ENCODE measurements at places on chromosomes 2 and 18.

- no peak for DNase-seq
These were observed 45.8 kb downstream of the NEMP2 start for GRCh38 chr2:190488516-190489233.

- DNase-seq: no peak
These were observed 235.0 kb downstream of the IRS1 start for GRCh38 chr2:226564667-226565066.

GRCh38 chr2:43051338-43051737 lies 175.1 kb downstream of the ZFP36L2 start:
- DNase-seq: no peak

DNA sequence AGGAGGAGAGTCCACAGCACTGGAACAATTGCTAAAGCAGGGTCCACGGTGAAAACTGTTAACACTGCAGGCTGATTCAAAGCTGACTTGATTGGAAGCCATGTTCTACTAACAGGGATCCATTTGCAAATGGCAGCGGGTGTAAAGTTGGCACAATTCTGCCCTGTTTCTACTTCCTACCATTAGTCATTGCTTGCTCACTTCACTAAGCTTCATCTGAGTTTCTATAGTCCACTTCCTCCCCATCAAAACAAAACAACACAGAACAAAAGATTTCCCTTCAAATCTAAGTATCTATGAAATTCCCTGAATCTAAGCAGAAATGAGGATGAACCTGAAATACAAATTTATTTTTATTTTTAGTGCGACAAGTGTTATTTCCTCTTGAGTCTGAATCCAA lies 187.4 kb upstream of the SOX11 start:
- no peak for DNase-seq

- no peak for DNase-seq
These were observed 18.6 kb upstream of the NARS1 start for GRCh38 chr18:57640236-57640635.

DNA sequence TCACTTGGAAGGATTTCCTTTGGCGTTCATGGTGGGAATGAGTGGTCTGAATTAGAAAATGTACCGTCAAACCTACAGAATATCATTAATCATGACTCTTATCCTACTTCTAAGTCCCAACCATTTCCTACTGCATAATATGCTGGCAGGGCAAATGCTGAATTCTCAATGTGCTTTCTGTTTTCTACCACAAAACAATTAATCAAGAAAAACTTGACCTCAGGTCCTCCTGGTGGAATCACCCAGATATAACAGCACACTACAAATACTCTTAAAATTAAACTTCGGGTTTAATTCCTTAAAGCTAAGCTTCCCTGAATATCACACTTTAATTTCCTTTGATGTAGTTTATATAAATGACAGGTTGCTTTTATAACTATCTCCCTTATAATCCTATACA lies 301.6 kb downstream of the AFF3 start:
- DNase-seq: no peak

- no peak for DNase-seq
These were observed 8.0 kb upstream of the KLHL29 start for GRCh38 chr2:23376972-23377371.

DNA sequence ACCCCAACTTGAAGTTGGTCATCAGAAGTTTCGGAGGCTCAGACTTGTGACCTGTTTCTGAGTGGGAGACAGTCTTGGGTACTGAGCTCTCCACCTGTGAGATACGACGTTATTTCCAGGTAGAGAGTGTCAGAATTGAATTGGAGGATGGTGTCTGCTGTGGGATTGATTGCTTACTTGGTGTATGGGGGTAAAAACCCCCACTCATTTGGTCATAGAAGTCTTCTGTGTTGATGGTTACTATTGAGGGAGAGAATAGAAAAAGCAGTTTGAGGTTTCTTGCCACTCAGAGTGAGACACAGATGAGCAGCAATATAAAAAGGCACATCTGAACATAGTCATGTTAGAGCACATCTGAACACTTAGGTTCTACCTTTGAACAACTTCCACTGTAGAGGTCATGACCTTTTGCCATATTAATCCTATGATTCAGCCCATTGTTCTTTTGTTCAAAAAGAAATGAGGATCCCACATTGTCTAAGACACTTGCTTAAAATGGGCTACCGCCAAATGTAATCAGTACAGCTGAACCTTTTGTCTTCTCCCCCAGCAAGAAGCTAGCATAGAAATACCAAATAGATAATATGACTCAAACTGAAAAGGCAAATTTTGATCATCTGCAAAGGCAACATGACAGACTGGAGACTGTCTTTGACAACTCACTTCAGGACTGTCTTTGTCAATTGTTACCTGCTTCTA lies 73.3 kb downstream of the NAB1 start:
- DNase-seq: no peak

DNA sequence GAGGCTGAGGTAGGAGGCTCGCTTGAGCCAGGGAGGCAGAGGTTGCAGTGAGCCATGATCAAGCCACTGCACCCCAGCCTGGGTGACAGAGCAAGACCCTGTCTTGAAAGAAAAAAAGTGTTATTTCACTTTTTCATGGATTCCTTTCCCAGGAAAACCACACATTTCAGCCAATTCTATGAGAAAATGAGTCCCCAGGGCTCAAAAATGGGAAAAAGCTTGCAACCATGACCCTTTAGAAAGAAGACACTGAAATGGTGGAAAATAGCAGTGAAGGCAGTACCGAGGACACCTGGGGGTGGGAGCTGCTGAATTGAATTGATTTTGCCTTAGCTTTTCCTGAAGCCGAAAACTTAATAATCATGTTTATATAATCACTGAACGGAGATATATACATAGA lies 284.2 kb upstream of the HDAC4 start:
- no peak for DNase-seq

- DNase-seq: no peak
These were observed 126.3 kb downstream of the HDAC4 start for GRCh38 chr2:239274391-239275043.

- no peak for DNase-seq
These were observed 147.0 kb downstream of the PID1 start for GRCh38 chr2:229124136-229124535.

- DNase-seq: no peak
These were observed 21.3 kb upstream of the ICOS start for GRCh38 chr2:203915256-203915655.

DNA sequence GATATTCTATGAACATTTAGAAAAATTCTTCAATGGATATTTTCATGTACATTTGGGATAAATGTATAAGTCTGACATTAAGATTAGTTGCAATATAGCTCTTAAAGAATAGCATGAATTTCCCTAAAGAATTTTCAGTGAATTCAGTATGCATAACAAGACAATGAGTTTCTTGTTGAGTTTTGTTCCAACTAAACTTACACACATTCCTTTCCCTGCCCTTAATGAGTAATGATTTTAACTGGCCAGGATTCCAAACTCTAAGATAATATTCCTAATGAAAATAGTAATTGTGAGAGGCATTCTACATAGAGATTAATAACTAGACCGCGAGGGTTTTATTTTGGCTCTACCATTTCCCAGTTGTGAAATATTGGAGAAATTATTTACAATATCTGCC lies 390.3 kb upstream of the GALNT5 start:
- DNase-seq: no peak

GRCh38 chr18:8681196-8681595 lies 24.2 kb upstream of the MTCL1 start:
- no peak for DNase-seq

- DNase-seq: no peak
These were observed 60.5 kb downstream of the HK2 start for GRCh38 chr2:74894272-74894981.

DNA sequence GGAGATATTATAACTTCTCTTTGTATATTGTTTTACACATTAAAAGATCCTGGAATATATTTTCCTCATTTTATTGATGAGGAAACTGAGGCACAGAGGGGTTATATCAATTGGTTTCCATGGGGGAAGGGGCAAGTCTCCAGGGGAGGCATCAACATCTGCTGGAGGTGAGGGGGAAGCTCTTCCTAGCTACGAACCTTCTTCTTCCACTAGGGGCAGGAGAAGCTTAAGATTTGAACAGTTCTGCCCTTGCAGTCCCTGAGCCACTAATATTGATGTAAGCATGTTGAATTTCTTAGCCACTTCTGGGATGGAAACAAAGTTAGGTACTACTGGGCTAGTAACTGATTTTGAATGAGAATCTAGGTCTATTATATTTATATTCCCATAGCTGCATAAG lies 140.1 kb upstream of the AQP4 start:
- no peak for DNase-seq

- no peak for DNase-seq
These were observed at the start of gene SH3RF3 for GRCh38 chr2:109128616-109129355. Gene SH3RF3, plus strand, starts transcription at chr2:109129205.

GRCh38 chr2:10169053-10169578 lies 46.6 kb downstream of the RRM2 start:
- DNase-seq: no peak

DNA sequence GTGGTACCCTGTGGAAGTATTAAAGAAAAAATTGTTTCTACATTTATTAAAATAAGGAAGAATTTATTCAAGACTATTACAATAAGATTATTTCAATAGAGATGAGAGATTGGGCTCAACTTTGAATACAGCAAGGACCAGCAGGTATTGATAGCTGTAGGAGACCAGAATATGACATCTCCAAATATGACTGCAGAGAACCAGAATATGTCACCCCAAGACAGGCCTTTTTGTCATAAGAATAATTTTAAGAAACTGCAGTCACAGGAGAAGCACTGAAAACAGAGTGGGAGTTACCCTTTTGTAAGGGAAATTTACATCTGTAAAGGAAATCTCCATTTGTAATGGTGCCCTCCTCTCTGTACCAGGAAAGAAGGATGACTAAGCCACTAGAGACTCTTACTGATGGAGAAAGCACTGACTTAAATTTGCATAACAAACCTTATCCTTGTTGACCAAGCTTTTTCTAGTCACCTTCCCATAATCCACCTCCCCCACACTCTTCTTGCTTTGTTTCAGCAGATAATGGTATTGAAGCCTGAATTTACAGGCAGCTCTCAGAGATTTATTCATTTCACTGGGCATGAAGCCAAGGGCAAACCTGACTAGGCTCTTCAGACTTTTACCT lies 145.1 kb upstream of the RMP24 start:
- DNase-seq: no peak

GRCh38 chr2:223860809-223861738 lies 23.7 kb upstream of the AP1S3 start:
- DNase-seq: no peak

GRCh38 chr2:51707625-51708024 lies 675.7 kb upstream of the NRXN1 start:
- DNase-seq: no peak

GRCh38 chr18:63197246-63197869 lies 122.2 kb downstream of the BCL2 start:
- DNase-seq: no peak

DNA sequence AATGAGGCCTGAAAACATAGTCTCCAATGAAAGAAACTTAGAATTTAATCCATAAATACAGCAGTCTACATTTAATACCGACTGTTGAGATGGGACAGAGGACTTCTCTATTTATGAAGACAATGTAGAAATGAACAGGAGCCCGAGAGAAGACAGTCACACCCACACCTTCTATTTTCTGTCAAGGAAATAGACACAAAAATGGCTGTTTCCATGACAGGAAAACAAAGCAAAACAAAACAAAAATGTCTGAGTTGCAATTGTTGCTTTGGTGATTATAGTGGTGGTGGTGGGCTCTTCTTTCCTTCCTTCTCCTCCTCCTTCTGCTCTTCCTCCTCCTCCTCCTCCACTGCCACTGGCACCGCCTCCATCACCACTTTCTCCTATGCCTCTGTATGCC lies 72.3 kb upstream of the CCDC68 start:
- DNase-seq: no peak

DNA sequence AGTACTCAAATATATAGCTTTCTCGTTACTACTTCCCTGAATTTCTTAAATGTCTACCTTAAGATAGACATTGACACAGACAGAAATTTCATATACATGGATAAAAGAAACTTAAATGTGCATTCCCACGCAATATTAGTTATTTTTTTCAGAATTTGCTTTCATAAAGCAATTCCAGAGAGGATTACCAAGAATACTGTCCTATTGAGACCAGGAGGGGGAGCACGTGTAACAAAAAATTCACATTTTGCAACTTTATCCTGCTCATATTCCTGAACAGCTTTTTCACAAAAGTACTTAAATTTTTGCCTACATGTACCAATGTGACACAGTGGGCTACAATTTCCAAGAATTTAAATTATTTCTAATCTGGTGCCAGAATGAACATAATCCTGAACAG lies 30.7 kb upstream of the ERCC3 start:
- DNase-seq: no peak

DNA sequence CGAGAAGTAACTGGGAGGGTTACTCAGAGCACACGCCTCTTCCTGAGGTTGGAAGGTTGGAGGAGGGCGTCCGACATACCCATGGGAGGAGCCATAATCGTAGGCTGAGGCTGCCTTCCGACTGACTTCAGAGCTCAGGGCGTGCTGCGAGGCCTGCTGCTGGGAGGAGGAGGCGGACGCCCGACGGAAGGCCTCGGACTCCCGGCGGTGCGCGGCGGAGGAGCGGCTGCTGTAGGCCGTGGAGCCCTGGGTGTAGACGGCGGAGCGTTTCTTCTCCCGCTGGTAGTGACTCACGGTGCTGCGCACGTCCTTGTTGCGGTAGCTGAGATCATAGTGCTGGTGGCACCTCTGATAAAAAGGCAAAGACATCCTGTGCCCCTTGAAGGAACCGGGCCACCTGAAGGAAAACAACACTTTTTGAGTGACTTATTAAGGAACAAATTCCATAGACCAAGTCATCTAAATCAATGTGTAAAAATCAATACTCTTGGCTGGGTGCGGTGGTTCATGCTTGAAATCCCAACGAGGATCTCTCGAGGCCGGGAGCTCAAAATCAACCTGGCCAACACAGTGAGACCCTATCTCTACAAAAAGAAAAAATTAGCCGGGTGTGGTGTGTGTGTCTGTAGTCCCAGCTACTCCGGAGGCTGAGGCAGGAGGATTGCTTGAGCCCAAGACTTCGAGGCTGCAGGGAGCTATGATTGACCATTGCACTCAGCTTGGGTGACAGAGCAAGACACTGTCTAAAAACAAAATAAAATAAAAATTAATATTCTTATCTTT lies 4.7 kb downstream of the MYOM1 start:
- DNase-seq: no peak

DNA sequence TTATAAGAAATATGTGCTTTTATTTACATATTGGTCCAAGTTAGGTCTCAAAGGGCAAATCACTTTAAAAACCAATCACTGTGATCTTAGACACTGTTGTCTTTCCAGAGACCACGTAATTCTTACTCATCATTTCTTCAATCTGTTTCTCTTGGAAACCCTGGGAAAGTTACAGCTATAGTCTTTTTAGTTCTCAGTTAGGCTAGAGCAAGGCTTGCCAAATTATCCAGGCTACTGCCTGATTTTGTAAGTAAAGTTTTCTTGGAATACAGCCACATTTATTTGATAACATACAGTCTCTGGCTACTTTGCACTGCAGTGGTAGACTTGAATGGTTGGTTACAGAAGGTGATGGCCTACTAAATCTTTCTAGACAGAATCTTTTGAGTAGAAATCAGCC lies 106.0 kb downstream of the KIAA1328 start:
- no peak for DNase-seq

- DNase-seq: no peak
These were observed 63.4 kb downstream of the MYO5B start for GRCh38 chr18:50131591-50131990.

- no peak for DNase-seq
These were observed 127.6 kb downstream of the PLEKHM3 start for GRCh38 chr2:207897541-207898353.

Measured in stimulated activated CD4-positive, alpha-beta T cell treated with anti-CD3 and anti-CD28 coated beads, TNF-alpha, amount 100 ng/mL, for 1 hour (primary cell).